Osteoblast (primary cell): ENCODE measurements at places on chromosomes 3 and 15. TPM values are rescaled to one million over a fixed set of nuclear protein-coding genes. Genes with fewer than 3 reads are reported as not detected.

The GPR149 gene
- not detected in 2 replicates for total RNA-seq

The LIPC gene
- 1.1 and 2.7 TPM in 2 replicates for total RNA-seq

The PLA2G4E gene
- total RNA-seq: not detected in 2 replicates

The SLC22A14 gene
- total RNA-seq: 0.29 and 0.36 TPM in 2 replicates

The PAQR9 gene
- total RNA-seq: not detected in 2 replicates

The ISG20 gene
- total RNA-seq: 2.1 and 3.3 TPM in 2 replicates

The NR2E3 gene
- under 0.01 TPM in 2 replicates for total RNA-seq

The DALRD3 gene
- 37.1 and 39.1 TPM in 2 replicates for total RNA-seq

The CADM2 gene
- total RNA-seq: 0.29 TPM in 1 of 2 replicates, not detected in the other

DNA sequence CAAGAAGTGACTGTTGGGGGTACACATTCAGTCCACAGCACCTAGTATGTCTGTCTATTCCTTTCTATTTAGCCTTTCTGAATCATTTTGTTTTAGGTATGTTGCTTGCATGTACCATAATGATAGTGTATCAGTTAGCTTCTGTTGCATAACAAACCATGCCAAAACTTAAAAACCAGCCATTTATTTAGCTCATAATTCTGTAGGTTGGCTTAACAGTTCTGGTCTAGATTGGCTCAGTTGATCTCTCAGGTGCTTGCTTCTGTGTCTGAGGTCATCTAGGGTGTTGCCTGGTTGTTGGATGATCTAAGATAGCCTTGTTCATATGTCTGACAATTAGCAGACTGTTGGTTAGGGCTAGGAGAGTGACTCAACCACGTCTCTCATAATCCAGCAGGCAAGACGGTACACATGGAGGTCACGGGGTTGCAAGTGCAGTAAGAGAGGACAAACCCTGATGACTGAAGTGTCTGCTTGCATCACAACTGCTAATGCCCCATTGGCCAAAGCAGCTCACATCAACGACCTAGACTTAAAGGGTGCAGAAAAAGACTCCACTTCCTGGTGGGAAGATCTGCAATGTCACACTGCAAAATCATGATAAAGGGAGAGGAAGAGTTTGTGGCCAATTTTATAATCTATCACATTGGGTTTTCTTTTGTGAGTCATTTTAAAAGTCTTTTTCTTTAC is 6.8 kb upstream of the PDCD6IP start:
- DNase-seq: no peak

- no peak for DNase-seq
These were observed 35.8 kb downstream of the SLC9A9 start for GRCh38 chr3:143812481-143812880.

GRCh38 chr3:128488991-128489673 is 3.9 kb downstream of the GATA2 start:
- peak; percentile 95 for DNase-seq

- DNase-seq: no peak
These were observed 376.3 kb downstream of the PDCD6IP start for GRCh38 chr3:34174740-34175139.

DNA sequence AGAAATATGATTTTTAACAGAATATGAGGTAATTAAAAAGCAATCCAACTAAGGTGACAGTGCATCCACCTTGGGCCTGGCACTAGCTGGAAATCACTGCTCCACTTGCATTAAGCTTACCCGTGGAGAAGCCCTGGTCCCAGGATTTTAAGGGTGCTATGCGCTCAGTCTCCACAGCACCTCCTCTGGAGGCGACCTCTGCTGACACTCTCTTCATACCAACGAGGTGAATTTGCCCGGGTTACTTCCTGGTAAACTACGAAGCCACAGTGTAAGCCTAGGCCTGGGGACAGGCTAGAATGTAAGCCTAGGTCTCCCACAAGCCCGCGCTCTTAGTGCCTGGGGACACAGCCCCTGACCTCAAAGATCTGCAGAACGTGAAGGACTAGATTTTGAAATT is 793 bp downstream of the APOD start:
- DNase-seq: no peak

DNA sequence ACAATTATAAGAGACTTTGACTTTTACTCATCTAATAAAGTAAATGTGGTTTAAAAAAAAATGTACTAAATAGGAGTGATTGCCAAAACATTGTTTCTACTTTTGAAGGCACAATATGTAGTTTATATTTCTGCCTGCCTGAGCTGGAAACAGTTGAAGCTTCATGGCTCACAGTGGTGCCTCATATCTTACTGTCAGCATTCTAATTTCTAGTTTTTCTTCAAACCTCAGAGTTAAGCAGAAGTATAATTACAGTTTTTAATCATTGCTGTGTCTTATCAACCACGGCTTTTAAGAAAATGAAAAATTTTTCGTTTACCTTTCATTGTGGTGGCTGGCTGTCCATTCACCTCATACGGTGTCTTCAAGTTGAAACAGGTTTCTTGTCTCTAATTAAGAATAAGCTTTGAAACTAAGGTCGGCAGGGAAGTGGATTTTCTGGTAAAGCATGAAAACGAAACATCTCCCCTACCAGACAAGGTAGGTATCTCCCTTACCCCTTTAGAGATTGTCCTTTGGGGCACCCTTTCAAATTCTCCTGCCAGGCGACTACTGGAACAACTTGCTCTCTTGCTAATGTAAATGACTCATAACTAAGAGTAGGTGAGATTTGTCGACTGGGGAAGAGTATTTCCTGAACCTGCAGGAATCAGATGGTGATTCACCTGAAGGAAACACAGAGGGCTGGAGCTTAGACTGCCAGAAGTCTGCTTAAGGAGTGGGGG is at the start of gene GPR87:
Gene GPR87 (minus strand): TSS at position 554 of the 725 bp plus-strand sequence. CDS start 16,720 bp downstream, outside the sequence.
- no peak for DNase-seq

DNA sequence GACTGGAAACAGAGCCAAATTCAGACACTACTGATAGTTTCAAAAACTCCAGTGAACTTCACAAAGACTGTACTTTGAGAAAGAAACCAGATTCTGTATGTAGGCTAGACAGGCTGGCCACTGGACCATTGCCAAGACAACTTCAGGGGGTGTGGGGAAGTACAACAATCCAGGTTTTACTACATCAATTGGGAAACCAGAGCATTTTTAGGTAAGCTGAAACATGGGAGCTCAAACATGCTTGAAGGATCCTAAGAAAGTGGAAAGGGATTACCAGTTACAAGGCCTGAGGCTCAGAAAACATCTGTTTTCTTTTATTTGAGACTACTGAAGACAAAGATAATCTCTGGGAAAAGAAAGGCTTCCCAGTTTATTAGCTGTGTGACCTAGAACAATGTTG is 26.9 kb upstream of the ZNF280D start:
- no peak for DNase-seq

DNA sequence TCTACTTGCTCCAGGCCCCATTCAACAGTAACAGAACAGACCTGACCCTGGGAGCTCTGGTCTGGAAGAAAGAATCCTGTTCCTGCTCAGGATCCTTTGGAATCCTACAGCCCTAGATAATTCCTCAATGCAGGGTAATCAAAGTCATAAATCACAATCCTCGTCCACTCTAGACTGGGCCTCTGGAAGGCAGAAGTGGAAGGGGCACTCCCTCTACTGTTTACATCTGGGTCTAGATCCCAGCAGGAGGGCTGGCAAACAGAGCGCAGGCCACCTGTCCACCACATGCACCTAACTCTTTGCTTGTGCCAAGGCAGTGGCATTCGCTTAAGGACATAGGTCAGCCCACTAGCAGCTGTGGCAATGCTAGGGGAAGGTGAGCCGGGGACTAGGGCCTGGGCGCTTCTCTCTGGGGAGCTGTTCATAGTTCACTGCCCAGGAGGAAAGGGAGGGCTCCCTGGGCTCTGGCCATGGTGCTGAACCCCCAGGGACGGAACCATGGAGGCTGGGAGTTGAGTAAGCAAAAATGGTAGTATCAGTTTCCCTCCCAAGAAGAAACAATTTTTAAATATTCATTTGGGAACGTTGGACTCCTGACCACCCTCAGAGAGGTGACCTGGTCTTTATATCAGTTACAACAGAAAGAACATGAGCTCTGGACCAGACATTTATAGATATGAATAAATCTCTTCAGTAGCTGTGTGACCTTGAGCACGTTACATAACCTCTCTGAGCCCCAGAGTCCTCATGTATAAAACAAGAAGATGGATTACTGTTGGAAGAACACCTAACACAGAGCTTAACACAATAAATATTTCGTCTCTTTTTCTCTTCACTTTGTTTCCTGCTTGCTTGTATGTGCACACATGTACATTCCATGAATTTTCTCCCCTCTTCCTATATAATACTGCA is 90.2 kb downstream of the NTRK3 start:
- no peak for DNase-seq

DNA sequence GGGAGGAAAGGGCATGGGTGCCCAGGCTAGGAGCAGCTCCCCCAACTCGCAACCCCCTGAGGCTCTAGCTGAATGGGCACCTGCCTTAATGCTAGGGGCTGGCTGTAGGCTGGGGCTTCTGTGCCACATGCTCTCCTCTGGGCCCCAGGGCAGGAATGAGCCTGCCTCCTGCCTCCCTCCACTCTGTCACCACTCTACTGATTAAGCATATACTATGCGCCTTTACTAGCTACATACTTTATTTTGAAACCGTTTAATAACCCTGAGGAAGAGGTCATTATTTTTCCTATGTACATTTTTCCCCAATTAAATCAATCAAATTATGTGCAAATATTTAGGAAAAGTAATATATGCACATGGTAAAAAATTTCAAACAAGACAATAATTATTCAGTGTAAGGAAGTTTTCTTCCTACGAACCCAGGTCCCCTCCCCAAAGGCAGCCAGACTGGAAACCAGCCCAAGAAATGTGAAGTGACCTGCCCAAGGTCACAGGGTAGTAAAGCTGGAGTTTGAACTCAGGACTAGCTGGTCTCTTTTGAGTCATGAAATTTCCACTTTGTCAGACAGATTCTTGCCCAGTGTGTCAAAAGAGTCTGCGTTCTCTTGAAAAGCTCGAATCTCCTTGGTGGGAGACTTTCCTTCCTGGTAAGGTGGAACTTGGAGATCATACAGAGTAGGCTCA is 122.5 kb downstream of the DNAJB8 start:
- no peak for DNase-seq

DNA sequence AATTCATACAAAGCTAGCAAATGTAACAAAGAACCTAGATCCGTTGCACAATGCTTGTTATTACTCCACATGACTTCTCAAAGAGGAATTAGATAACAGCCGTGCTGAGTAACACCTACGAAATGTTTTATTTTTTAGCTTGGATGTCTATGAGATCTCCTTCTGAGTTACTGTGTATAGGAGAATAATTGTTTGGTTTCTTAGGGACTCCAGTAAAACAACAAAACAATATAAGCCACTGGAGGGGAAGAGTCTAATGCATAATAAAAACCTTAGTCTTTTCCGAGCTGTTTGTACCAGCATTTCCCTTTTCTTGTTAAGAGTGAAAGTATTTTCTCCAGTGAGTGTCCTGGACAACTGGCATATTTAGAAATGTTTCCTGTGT is 15.6 kb downstream of the SNAP23 start:
- no peak for DNase-seq

DNA sequence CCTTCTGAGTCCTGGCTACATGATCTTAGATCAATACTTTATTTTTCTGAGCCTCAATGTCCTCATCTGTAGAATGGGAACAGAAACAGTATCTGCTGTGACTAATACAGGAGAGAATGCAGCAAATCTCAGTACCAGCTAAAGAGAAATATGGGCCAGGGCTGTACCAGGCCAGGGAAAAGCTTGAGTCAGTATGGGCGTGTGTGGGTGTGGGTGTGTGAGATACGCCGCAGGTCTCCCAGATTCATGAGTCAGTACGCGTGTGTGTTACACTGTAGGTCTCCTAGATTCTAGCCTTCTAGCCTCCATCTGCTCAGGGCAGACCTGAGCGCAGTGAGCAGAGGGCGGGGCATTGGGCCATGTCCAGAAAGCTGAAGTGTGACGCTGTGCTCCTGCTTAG is 15.2 kb downstream of the GNAI2 start:
- peak; percentile 97 for DNase-seq

DNA sequence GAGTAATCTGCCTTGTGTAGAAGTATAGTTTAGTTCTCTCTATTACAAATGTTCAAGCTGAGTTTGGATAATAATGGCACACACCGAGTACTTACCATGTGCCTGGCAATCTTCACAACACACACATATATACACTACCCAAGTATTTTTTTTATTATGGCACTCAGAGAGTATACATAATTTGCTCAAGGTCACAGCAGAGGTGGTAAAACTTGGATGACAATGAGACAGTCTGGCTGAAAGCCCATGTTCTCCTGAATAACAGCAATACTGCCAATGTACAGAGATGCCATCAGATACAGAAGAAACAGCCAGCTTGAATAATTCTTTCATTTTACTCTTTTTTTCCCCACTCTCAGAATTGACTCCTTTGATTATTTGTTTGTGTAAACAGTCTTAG is 460.0 kb downstream of the CNTN6 start:
- no peak for DNase-seq

DNA sequence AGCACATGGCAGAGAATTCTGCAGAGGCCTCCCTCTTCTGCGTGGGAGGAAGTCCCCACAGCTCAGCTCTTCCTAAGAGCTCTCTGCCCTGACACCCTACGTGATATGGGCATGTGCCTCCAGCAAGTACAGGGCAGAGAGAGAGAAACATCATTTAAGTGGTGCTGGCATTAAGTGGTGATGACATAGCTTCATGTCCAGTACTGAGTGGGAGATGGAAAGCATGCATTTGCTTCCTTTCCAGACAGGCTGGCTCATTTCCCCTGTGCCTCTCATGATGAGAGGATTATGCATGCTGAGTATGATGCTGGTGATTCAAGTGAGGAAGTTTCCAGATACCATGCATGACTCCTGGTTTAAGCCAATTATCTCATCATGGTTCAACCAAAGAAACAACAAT is 26.9 kb downstream of the BFSP2 start:
- DNase-seq: peak; percentile 96

GRCh38 chr3:142542054-142542453 is 36.5 kb downstream of the ATR start:
- no peak for DNase-seq

DNA sequence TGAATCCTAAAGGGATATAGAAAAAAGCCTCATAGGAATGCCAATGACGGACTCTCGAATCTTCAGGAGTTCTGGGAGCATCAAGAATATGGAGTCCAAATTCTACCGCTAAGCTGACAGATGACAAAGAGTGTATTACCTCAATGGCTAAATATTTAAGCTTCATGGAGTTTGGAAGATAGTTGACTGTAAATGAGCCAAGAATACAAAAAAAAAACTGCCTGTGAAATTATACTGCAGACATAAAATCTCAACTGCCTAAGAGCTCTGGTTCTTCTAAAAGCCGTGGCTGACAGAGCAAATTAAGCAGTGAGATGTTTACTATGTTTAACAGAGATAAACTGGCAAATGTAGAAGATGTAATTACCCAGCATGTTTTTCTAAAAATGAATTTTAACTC is 140.0 kb downstream of the GADL1 start:
- no peak for DNase-seq

DNA sequence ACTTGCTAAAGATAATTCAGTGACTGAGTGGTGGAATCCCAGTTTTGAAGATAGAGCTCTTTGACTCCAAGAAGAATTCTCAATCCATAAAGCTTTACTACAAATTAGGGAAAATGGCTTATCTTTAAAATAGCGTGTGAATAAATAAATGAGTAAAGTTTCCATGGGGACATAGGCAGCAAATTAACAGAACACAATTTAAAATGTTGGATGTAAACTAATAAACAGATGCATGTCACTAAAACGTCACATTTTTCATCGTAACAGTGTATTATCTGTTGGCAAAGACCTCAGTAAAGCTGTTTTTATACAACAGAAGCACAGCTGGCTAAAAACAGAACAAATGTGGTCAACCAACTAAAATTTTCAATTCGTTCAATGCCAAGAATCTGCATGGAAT is 913.9 kb upstream of the CFAP20DC start:
- no peak for DNase-seq

- DNase-seq: no peak
These were observed 25.0 kb downstream of the TCF12 start for GRCh38 chr15:56943403-56943802.

- peak; percentile 98 for DNase-seq
These were observed 18.8 kb downstream of the NBEAL2 start for GRCh38 chr3:46998121-46998851.

- peak; percentile 99 for DNase-seq
These were observed 18.1 kb downstream of the CSPG4 start for GRCh38 chr15:75694241-75695182.
